ENCODE measurements at places on chromosomes 3 and 15. TPM values are rescaled to one million over a fixed set of nuclear protein-coding genes. Genes with fewer than 3 reads are reported as not detected.

The SENP8 gene
- 2.2 TPM for total RNA-seq

GRCh38 chr3:52154135-52155094 lies at the start of gene POC1A:
POC1A (minus strand) TSS chr3:52154423; CDS start chr3:52154372, 51 bp downstream.
- peak; percentile 97 for DNase-seq

DNA sequence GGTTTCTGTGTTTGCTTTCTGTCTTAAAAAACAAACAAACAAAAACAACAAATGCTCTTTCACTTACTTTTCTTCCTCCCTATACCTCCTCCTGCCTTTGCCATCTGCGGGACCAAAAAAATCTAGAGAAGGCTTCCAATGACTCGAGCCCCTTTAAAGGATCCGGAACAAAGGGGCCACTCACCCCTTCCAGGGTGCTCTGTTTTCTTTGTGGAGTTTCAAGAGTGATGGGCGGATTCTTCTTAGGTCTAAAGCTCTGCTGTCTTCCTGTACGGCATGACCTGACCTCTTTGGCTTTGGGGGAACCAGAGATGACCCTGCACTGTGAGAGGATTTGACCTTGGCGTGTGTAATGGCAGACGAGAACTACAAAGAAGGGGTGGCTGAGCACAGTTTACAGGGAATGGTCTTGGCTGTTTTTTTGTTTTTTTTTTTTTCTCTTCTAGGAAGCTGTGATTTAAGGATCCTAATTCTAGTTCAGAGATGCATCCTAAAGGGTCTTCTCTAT lies 2.2 kb upstream of the MUC20 start:
- no peak for DNase-seq

The OR4F15 gene
- not detected for total RNA-seq

DNA sequence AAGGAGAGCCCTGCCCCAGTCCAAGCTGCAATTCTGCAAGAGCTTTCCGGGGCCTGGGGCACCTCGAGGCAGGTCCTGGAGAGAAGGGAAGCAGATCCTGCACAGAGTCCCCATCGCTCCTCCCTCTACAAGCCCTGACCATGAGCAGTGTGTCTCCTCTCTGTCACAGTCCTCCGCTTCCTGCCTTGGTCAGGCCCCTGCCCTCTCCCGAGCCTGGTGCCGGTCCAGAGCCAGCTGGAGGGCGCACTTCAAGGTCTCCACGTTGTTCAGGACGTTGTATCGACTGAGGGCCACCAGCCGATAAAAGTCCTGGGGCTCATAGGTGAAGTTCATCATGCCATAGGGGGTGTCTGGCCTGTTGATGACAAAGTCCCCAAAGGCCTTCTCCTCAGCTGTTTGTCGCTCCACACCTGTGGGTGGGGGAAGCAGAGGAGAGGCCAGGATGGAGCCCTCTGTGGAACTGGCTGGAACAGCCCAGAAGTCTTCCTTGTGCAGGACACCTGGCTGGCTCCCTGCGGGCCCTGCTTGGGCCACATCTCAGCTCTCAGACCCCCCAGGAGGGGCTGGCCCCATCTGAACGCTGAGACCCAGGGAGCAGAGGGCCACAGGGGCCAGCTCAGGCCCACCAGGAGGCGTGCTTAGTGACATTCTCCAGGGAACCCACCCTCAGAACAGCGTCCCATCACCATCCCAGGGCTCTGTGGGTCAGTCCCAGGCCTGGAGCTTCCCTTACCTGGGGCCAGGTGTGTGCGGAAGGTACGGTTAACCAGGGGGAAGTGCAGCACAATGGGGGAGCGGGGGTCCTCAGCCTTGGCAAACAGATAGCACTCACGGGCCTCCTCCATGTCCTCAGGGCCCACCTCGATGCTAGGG lies 14.4 kb downstream of the PLA2G4F start:
- no peak for DNase-seq

DNA sequence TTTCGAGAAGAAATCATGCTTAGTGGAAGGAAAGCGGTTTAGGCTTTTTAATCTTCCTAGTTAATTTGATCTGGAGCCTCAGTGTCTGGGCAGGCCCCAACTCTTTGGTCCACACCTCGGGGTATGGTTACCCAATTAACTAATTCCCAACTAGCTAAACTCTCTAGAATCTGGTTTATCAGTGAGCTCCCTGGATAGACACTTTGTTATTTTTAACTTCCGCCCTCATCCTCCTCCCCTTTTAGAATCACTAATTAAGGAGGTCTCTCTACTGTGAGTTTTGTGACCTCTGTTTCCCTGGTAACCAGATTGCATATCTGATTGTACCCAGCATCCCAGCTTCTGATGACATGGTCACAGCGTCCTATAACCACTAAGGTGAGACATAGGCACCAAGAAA lies 112.2 kb downstream of the RARB start:
- no peak for DNase-seq

DNA sequence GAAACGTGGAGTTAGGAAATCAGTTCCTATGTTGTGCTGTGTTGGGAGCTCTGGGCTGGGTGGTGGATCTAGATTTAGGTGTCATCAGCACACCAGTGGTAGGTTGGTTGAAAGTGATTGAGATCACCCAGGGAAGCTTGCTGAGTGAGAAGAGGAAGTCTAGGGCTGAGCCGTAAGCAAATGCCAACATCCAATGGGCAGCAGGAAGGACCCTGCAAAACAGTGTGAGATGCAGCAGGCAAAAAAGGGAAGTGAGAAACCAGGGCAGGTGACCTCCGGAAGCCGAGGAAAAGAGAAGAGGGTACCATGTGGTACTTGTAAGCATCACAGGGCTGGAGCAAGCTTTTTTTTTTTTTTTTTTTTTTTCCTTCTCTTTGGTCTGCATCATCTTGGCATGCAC lies 15.9 kb upstream of the COPG1 start:
- peak; percentile 31 for DNase-seq

Data from stomach (tissue), 19 donors.